Hepatocyte (in vitro differentiated cells): ENCODE measurements at places on chromosomes 1 and 21.

DNA sequence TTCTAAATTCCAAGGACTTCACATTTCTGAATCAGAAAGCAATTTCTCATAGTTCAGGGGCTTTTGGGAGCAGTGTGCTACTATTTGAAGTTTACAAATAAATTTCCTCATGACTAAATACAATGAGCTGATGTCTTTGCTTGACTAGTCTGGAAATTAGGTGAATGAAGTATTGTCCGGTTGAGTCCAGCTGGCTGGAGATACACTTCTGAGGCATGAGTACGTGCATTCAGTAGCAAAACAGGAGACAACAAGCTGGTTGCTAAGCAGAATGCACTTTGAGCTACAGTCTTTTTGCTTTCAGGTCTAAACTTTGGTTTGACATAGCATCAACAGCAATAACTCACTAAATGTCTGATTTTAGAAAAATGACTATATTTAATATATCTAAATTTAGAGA is 27.1 kb downstream of the ZNHIT6 start:
- DNase-seq, result no peak

DNA sequence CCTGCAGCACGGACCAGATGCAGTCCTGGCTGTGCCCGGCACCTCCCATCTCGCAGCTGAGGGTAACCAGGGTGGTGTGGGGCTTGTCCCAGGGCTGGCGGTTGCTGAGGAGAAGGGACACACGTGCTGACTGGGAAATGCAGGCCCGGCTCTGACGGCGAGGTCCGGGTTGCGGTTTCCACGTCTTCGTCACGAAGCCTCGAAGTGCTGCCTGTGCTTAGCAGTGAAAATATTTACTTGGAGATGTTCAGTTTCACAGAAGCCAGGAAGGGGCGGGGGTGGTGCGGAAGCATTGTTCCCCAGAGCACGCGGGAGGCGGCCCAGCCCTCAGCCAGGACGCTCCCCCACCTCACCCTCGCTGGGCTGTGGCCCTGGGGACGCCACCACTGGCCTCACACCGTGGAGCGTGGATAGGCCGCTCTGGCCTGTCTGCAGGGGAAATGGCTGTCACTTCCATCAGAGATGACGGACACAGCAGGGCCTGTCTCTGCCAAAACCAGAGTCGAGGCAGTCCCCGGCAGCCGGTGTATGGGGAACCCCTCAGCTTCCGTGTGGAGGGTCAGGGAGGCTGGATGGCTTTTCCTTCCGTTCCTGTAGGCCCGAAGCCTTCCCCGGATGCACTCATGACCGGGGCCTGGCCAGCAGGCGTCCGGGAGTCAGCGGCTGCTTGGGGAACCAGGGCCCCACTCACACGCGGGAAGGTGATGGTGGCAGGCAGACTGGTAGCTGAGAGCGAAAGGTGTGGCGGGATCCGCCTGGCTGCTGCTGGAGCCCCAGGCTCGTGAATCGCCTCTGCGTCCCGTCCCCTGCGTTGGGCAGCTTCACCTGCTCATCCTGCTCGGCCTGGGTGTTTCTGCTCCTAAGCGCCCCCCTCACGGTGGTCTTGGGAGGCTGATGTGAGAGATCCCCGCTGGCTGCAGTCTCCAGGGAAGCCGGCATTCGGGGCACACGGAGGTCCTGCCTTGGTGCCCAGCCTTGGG is 14.7 kb upstream of the POFUT2 start:
- DNase-seq, result no peak

GRCh38 chr1:205936846-205937586 is 6.2 kb downstream of the SLC26A9 start:
- no peak for DNase-seq

GRCh38 chr1:157775101-157775870 is 1.6 kb downstream of the FCRL2 start:
- DNase-seq, result no peak

DNA sequence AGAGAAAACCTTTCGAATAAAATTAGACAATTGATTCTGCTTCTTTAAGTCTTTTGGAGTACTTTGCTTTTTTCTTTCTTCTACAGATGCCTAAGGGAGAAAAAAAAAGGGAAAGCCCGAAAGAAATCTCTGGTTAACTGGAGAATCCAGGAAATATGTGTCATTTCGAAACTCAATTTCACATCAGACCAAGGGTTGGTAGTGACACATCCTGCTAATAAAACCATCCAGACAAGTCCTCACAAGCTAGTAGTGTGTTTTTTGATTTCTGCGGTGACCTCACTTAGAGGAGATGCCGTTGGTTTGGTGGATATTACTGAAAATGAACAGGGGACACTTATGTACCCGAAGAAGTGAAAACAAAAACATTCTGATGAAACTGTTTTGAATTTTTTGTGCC is 726.5 kb upstream of the ADAMTS5 start:
- DNase-seq, result no peak

GRCh38 chr1:35441926-35442579 is 115.2 kb downstream of the KIAA0319L start:
- DNase-seq, result no peak

DNA sequence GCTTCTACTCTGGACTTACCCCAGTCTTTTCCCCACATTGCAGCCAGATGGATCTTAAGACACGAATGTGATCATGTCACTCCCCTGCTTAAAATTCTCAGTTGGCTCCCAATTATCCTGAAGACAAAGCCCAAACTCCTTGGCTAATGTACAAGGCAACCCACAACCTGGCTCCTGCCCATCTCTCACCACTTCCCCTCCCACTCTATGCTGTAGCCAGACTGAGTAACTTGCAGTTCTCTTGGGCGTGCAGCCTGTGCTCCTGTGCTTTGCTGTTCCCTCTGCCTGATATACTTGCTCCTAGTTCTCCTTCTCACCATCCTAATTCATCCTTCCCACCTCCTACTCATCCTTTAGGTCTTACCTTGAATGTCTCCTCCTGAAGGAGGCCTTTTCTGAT is 56.2 kb downstream of the LGR6 start:
- DNase-seq, result no peak

- DNase-seq, result no peak
Observed at GRCh38 chr1:56036479-56036878, 542.9 kb downstream of the PLPP3 start.

- no peak for DNase-seq
Observed at GRCh38 chr1:43832998-43833397, 100.6 kb upstream of the ARTN start.

GRCh38 chr1:41582351-41582750 is 97.9 kb upstream of the EDN2 start:
- DNase-seq, result no peak

GRCh38 chr1:85245456-85245855 is 14.0 kb downstream of the C1orf52 start:
- no peak for DNase-seq
